ENCODE measurements at places on chromosomes 7 and 10.

DNA sequence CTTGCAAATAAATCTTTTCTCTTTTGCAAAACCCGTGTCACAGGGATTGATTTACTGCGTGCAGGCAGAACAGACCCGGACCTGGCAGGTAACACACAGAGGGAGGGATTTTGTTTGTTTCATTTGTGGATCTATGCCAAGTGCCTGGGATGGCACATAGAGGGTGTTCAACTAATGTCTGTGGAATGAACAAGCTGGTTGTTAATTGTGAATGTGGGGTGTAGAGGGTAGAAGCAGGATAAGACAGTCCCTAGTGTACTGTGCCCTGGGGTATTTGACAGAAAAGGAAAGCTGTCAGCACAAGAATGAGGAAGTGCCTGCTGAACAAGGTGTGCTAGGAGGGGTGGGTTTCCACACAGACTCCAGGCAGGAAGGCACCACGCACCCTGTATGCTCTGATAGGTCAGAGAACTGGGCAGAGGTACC is 331.8 kb downstream of the CALN1 start:
- DNase-seq: no peak

GRCh38 chr7:23532490-23533237 is 883 bp upstream of the TRA2A start:
- DNase-seq: no peak

GRCh38 chr7:22364900-22365299 is 7.9 kb upstream of the RAPGEF5 start:
- no peak for DNase-seq

DNA sequence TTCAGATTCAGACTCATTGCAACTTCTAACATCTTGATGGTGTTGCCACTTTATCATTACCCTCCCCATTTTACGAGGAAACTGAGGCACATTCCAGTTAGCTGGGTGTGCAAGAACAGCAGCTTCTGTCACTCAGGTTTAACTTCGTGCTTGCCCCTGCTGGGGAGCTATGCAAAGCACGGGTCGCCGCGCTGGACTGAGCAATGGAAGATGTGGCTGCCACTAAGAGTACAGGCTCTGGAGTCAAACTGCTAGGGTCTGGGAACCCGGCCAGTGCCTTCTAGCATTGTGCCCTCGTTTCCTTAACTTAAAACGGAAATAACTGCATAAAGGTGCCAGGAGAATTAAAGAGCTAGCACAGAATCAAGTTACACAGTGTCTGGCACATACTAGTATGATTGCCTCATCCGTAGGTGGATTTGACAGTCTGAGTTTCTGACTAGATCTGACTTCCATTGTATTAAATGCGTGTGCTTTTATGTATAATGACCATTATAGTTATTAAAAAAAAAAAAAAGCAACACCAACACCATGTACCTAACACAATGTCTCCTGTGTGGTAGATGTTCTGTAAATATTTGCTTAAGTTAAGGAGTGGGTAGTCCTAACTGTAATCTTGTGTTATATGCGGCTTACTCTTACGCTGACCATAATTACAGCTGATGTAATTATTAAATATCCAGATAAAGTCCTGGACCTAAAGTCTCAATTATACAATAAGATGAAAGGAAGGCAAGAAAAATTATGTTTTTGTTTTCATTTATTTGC is 842 bp downstream of the ZNF22 start:
- DNase-seq: peak; percentile 21

- DNase-seq: no peak
These were observed 44.0 kb upstream of the COL13A1 start for GRCh38 chr10:69757553-69758309.

DNA sequence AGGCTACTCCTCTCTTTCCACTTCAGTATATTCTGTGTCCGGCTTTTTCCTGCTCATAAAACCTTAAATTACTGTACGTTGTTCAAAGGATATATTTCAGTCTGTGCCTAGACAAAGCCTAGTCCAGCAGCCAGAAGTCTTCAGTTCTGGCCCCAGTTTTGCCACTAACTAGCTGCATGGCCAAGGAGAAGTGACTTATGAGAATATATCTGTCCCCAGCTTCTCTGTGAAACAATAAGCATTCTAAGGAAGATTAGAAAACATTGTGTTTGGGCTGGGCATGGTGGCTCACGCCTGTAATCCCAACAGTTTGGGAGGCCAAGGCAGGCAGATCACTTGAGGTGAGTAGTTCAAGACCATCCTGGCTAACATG is 105.0 kb upstream of the HDAC9 start:
- no peak for DNase-seq

GRCh38 chr7:103772171-103772773 is 217.2 kb downstream of the RELN start:
- no peak for DNase-seq

- no peak for DNase-seq
These were observed 49.1 kb upstream of the FOXK1 start for GRCh38 chr7:4633012-4633411.

GRCh38 chr10:47404446-47404845 is 20.4 kb upstream of the ZNF488 start:
- DNase-seq: no peak

DNA sequence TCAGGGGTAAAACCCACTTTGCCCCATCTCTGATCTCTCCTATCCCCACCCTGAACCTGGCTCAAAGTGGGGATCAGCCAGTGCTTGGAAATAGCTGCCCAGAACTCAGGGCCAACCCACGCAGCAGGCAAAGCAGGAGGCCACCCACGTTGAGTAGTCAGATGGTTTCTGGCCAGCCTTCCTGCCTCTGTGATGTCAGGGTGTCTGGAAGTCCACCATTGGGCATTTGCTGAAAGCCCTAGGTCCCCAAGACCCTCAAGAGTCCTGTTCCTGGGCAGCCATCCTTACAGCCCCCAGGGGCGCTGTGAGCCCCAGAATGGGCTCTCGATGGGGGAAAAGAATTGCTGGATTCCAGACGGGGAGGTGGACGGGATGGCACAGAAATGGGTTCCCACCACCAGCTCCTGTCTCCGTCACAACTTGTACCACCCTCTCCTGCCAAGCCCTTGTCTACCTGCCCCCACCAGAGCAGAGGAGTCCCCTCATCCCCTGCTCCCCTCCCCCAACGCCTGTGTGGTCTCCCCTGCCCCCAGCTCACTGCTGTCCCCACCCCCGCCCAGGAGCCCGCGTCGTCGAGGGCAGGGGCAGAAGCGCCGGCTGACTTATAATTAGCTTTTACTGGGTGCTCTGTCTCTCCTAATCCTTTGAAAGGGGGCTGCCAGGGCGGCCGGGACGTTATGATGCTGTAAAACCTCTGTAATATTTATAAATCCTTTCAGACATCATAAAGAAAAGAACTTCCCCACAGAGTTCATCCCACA is 3.9 kb downstream of the MYL10 start:
- no peak for DNase-seq

GRCh38 chr7:21429786-21430574 is 2.1 kb downstream of the SP4 start:
- DNase-seq: no peak

DNA sequence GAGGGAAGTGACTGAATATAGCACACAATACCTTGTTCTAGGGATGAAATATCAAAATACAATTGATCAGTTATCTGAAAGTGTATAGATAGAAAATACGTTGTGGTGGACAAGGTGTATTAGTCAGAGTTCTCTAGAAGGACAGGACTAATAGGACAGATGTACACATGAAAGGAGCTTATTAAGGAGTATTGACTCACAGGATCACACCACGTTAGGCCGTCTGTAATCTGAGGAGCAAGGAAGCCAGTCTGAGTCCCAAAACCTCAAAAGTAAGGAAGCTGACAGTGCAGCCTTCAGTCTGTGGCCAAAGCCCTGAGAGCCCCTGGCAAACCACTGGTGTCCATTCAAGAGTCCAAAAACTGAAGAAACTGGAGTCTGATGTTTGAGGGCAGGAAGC is 406.1 kb downstream of the MDFIC start:
- DNase-seq: no peak

DNA sequence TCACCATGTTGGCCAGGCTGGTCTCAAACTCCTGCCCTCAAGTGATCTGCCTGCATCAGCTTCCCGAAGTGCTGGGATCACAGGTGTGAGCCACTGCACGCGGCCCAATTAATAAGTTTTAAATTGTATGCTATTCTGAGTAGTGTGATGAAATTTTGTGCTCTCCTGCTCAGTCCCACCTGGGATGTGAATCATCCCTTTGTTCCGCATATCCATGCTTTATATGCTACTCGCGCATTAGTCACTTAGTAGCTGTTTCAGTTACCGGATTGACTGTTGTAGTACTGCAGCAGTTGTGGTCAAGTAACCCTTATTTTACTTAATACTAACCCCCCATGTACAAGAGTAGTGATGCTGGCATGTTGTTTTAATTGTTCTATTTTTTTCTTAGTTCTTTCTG is 47.3 kb upstream of the OIT3 start:
- DNase-seq: no peak
